Activated T-helper 1 cell treated with Interleukin-2 at 50 U/mL for 16 hours (primary cell): ENCODE measurements at places on chromosomes 5 and 9.

DNA sequence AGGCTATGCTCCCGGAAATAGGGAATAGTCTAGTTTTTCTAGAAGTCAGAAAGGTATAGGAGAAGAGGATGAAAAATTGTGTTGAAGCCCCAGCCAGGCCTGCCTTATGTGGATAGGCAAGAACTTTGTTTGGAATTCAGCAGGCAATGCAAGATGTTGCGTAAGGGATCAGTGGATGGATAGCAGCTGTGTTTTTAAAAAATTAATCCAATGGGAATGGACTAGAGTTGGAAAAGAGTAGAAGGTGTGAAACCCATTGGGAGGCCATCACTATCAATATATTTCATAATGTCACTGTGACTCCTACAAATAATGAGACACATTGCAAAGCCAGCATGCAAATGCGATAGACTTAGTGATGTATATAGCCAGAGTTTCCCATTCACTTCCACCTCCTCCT, 281.9 kb downstream of the MARCHF11 start:
- no peak for DNase-seq

DNA sequence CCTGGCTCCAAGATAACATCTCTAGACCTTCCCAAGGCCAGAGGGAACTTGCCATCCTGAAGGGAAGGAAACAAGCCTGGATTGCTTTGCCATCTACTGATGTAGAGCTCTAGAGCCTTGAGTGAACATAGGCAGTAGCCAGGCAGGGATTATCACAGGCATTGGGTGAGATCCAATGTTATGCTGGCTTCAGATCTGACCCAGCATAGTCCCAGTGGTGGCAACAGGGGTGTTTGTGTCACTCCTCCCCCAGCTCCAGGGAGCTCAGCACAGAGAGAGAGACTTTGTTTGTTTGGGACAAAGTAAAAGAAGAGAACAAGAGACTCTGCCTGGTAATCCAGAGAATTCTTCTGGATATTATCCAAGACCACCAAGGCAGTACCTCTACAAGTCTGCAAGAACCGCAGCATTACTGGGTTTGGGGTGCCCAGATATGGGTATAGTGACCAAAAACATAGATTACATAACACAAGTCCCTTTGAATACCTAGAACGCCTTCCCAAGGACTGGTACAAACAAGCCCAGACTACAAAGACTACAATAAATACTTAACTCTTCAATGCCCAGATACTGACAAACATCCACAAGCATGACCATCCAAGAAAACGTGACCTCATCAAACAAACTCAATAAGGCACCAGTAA, 137.6 kb upstream of the DAPK1 start:
- DNase-seq, result no peak

DNA sequence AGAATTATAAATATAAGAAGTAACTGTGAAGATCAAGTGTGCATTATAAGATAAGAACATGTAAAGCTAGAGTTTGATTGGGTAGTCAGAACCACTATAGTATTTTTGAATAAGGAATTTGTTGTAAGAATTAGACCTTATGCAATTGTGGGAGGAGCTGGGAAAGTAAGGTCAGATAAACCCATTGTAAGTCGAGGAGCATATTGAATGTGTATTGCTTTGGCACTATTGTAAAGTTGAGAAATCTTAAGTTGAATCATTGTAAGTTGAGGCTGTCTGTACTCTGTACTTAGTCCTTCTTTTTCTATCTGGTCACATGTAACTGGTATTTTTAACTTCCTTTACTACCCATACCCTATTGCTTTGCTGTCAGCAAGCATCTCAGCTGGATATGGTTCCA, 158.7 kb downstream of the CCDC171 start:
- no peak for DNase-seq

DNA sequence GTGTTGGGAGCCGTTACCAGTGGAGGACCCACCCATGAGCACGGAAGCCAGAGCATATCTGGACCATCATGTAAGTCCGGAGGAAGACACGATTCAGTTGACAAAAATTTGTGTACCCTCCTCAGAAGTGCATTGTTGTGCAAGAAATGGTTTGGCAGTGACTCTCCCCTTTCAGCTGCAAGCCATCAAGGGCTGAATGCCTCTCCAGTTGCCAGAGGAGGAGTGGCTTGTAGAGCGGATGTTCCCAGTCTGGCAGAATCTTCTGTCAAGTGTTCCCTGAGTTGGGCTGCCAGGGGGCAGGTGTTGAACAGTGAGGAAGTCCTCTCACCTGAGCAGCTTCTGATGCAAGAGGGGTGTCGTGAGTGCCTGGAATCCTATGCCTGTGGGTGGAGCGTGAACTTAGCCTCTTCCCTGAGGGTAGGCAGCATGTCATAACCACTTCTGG, 27.6 kb upstream of the CDKN2AIPNL start:
- DNase-seq, result no peak

DNA sequence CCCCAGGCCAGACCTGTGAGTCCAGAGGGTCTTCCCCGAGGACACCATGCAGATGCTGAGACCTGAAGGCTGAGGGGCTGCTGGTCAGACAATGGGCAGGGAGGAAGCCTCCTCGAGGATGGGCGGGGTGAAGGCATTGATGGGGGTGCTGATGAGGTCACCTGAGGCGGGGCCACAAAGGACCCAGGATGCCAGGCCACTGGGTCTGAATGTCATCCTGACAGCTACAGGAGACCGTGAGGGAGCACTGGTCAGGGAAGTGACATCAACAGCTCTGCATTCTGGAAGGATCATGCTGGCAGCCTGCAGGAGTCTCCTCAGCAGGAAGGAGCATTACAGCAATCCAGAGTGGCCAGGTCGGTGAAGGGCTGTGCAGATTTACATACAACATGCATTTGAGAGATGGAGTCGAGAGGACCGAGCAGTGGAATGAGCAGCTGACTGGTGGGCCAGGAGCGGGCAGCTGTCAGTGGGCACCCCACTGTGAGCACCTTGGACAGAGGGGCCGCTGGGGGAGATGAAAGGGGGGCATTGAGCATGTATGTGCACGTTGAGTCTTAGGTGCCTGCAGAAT, 77.7 kb upstream of the ADAMTS2 start:
- no peak for DNase-seq

- DNase-seq, result no peak
Measured at GRCh38 chr9:8186560-8186959, 387.0 kb upstream of the DMAC1 start.

GRCh38 chr5:120327180-120327579, 136.9 kb upstream of the PRR16 start:
- no peak for DNase-seq

GRCh38 chr9:79764374-79764773, 192.6 kb downstream of the TLE4 start:
- DNase-seq, result no peak

GRCh38 chr5:96648593-96648992, 13.6 kb upstream of the CAST start:
- no peak for DNase-seq

- DNase-seq, result no peak
Measured at GRCh38 chr9:4126184-4126865, 173.5 kb downstream of the GLIS3 start.

DNA sequence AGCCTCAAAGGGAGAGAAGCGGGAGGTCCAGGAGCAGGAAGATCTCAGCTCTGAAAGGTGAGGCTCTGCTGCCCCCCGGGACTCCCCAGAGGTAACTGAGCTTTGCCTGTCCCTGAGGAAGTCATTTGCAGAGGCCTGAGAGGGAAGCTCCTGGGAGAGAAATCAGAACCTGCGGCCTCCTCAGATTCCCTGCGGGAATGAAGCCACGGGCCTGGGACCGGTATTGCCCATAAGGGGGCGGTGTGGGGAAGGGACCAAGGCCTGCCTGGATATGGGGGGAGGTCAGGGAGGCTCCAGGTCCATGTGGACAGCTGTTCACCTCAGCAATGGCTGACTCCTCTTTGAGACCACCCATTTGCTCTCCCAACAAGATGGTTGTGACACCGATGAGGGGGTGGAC, 1.3 kb downstream of the SPATA31E1 start:
- no peak for DNase-seq

GRCh38 chr5:26259081-26259480, 779.3 kb downstream of the CDH9 start:
- no peak for DNase-seq

- no peak for DNase-seq
Measured at GRCh38 chr9:4042991-4043390, 256.9 kb downstream of the GLIS3 start.

GRCh38 chr9:95778957-95779356, 96.5 kb upstream of the ERCC6L2 start:
- DNase-seq, result no peak

DNA sequence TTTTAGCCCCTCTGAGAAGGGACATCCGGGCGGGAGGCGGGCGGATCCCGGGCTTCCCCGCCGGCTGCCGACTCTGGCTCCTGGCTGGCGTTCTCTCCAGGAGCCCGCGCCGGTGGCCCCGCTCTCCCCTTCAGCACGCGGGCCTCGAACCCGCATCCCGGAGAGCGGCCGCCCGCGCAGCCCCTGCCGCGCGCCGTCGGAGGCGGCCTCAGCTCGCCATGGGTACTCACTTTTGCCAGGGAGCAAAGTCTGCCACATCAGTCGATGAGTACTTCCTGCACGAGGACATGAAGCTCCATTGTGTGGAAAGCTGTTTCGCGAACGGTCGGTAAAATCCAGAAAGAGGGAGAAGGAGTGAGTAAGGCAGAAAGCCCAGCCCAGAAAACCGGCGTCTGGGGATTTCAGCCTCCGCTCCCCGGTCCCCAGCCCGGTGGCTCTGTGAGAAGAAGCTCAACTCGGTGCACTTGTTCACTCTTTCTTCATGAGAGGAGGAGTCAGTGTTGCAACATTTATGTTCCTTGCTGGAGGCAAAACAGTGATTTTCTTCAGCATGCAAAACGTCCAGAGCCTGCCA, at the start of gene PRLR:
Gene PRLR (minus strand): TSS at position 450 of the 574 bp plus-strand sequence. CDS start 140,867 bp downstream, outside the sequence.
- no peak for DNase-seq

- no peak for DNase-seq
Measured at GRCh38 chr5:86460519-86460918, 157.2 kb upstream of the COX7C start.

DNA sequence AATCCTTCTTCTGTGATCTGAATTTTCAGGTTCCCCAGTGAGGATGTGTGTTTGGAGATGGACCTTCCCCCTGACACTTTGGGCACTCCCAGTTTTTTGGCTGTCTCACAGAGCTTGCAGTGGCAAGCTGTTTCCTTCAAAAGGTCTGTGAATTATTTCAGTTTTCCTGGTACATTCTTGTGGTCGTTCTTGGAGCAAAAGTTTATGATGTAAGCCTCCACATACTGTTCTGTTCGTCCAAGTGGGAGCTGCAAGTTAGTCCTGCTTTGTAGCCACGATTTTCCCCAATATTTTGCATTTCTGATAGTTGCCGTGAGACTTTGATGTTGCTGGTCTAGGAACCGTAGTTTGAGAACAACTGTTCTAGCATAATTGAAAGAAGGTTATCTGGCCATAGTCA, 88.3 kb downstream of the MTAP start:
- DNase-seq, result no peak

DNA sequence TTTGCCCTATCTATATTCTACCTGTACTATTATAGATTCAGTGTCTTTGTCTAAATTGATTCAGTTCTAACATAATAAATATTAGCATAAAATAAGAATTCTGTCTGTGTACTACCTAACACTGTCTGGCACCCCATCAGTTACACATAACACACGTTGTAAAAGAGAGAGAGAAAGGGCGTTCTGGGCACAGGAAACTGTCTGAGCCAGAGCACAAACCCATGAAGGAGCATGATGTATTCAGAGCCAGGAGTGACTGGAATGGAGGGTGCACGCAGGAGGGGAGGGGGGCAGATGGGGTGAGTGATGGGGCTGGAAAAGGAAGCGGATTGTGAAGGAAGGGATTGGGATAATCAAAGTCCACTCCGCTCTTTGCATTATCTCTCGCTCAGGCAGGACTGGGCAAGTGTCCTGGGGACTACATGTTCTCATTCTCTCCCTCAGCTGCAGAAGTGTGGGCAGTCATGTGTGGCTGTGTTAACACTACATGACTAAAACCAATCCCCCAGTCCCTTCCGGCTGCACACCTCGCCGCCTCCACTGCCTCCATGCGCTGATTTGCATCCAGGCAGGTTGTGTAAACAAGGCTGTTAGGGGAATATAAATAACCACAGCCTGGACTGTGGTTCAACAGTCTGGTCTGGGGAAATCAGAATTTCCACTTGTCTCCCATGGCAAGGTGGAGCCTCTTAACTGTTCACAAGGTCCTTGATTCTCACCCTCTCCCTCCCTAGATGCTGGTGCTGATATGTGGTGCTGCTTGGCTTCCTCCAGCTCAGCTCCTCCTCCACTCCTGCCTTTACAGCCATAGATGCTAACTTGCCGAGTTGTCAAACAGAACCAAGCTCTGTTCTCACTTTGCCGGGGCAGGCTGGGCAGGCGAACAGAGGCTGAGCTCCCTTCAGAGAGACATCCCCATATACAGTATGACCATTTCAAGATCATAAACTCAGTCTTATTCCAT, 367.5 kb upstream of the BRINP1 start:
- DNase-seq, result no peak

GRCh38 chr5:123157791-123158581, 68.9 kb downstream of the PRDM6 start:
- no peak for DNase-seq

DNA sequence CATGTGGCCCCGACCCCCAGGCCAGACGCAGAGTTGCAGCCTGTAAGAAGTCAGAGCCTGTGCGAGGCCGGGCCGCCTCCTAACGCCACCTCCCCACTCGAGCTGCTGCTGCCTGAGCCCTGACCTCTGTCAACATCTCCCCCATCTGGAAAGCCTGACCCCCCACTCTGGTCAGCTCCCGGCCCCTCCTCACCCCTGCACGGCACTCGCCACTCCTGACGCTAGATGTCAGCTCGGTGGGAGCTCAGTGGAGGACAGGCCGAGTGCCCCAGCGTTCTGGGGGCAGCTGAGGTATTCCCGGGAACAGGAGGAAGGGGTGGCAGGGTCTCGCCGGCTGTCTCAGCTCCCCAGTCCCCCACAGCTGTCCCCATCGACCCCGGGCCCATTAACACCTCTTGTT, 19.9 kb downstream of the LHX3 start:
- no peak for DNase-seq

- peak; percentile 65 for DNase-seq
Measured at GRCh38 chr5:56951946-56952691, at the start of gene MIER3. Gene MIER3, minus strand, starts transcription at chr5:56952123. Its CDS starts 21 bp downstream, at chr5:56952102.

DNA sequence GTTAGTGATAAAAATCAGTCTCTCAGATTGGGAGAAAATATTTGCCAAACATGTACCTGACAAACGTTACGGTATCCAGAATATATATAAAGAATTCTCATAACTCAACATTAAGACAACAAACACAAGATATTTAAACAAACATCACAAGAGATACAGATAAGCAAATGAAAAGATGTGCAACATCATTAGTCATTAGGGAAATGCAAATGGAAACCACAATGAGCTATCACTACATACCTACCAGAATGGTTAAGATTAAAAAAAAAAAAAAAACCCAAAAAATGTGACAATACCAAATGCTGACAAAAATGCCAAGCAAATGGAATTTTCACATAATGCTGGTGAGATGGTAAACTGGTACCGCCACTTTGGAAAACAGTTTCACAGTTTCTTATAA, 15.4 kb downstream of the CERT1 start:
- no peak for DNase-seq
